NCI-H345 (cell line): ENCODE measurements at places on chromosomes 2 and 18.

- no peak for DNase-seq
Observed at GRCh38 chr18:55475916-55476315, 112.1 kb downstream of the TCF4 start.

DNA sequence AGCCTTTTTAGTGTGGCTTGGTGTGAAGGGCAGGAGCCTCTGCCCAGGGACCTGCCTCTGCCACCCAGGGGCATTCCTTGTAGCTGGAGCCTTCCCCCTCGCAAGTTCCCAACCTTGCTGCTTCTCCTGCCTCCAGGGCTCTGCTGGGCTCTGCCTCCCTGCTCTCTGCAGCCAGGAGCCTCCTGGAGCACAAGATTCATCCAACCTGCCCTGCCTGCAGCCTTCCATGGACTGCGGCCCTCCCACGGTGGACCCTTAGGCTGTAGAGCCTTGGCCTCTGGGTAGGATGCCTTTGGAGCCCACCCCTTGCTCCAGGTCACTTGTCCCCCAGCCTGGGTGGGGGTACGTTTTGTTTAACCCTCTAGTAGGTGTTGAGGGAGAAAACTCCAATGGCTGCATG is 2.5 kb downstream of the SLC66A3 start:
- DNase-seq, result no peak

- DNase-seq, result no peak
Observed at GRCh38 chr18:37962316-37962966, 396.8 kb upstream of the CELF4 start.

DNA sequence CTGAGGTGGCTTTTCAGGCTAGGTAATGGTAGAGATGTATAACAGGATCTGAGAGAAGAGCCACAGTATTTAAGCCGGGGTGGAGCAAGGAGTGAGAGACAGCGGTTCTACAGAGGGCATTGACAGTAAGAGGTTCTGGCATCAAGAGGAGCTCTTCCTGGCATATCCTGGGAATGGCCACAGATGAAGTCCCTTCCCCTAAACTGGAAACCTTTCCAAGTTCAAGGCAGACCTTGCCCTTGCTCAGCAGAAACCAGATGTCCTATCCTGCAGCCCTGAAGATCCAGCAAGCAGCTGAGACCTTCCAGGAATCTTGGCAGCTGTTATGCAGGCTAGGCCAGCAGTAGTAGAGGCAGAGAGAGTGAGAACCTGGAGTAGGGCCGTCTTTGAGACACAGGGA is 18.1 kb downstream of the REG1A start:
- DNase-seq, result no peak

DNA sequence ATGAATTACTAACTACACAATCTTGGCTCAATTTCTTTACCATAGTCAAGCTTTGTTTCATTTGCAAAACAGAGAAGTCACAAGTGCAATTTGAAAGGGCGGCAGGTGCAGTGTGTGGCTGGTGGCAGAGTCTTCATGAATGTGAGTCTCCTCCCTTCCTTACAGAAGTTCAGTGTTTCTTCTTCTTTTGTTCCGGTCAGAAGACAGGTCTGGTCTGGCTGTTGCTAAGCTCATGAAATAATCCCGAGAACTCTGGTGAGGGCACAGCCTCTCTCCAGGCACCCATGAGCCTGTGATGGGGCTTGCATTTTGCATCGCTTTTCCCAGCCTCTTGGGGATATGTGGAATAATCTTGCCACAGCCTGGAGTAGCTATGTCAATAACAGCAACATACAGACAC is 824.8 kb upstream of the SALL3 start:
- no peak for DNase-seq

DNA sequence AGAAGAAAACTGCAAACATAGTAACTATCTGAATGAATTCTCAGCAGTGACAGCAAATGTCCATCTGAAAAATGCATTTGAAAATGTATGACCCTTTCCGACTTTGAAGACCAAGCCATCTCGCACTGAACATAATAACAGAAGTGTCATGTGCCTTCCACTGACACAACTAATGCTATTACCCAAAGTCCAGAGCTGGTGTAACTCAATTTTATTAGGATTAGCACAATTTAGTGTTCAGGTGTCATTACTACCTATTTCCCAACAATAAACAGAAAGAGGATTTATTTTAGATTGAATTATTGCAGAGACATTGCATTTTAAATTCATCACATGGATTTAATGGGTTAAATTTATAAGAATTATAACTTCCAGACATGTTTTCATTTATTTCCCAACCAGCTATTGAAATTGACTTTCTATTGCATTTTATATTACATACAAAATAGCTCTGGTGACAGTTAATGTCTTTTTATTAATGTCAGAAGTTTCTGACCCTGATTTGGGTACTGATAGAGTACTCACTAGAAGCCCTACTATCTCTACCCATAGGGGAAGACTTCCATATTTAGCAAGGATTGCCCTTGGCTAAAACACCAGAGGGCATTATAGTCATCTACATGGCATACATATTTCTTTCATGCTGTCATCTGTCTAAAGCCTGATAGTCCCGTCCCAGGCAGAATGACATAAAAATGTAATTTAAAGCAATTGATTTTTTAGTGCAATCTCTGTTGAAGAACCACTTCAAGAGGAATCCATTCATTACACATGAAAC is 7.0 kb upstream of the STK39 start:
- no peak for DNase-seq

GRCh38 chr2:1900732-1901131 is 156.4 kb upstream of the PXDN start:
- no peak for DNase-seq

GRCh38 chr2:204027091-204027490 is 90.5 kb downstream of the ICOS start:
- no peak for DNase-seq

DNA sequence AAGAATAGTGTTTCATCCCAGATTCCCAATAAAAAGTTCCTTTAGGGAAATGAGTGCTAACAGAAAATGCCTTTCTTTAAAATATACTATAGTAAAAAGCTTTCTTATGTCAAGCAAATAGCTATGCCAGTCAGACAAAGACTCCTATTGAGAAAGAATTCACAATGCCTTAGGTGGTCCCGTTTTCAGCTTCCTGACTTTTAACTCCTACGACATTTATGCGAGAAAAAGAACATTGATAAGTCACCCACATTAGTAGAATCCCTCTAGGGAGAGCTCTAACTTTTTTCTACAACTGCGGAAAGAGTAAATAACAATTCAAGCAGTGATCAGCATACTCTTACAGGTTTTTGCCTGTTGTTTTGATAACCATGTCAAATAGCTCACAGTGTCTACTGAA is 750.8 kb upstream of the ACVR2A start:
- no peak for DNase-seq

DNA sequence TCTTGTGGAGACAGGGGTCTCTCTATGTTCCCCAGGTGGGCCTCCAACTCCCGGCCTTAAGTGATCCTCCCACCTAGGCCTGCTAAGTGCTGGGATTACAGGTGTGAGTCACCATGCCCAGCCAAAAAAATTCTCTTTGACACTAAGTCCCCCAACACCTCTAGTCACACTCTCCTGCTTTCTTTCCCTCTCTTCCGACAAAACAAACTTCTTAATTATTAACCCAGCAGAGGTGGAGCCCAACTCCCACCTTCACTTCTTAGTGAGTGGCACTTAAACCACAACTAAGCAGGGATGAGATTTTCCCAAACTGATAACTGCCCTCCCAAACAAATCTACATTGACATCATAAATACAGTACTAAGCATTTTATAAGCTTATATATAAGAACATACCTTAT is 60.5 kb upstream of the PMAIP1 start:
- DNase-seq, result no peak

GRCh38 chr2:178865146-178865936 is 58.1 kb upstream of the TTN start:
- DNase-seq, result peak; percentile 13

- no peak for DNase-seq
Observed at GRCh38 chr2:21891191-21891590, 767.4 kb downstream of the TDRD15 start.

DNA sequence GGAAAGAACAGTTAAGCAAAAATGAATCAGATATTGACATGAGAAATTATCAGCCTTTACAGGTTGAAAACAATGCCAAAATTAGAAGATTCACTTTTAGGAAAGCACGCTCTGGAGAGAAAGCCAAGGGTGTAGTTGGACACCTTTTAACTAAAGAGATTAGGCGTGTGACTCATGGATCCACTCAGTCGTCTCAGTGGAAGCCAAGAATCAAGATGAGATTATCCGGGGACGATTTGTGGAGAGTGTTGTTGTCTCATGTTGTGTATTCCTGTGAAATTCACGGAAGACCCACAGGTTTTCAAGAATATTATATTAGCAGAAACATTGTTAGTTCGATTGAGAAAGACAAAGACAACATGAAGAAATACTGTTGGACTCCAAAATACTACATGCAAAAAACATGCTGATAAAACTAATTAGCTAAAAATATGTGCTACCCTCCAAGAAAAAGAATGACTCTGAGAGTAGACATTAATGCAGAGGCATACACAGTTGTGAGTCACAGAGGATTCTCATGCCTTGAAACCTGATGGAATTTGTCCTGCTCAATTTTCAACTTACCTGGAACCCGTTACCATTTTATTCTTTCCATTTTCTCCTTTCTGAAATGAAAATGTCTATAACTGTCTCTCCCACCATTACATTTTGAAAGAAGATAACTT is 192.1 kb upstream of the RND3 start:
- DNase-seq, result no peak

DNA sequence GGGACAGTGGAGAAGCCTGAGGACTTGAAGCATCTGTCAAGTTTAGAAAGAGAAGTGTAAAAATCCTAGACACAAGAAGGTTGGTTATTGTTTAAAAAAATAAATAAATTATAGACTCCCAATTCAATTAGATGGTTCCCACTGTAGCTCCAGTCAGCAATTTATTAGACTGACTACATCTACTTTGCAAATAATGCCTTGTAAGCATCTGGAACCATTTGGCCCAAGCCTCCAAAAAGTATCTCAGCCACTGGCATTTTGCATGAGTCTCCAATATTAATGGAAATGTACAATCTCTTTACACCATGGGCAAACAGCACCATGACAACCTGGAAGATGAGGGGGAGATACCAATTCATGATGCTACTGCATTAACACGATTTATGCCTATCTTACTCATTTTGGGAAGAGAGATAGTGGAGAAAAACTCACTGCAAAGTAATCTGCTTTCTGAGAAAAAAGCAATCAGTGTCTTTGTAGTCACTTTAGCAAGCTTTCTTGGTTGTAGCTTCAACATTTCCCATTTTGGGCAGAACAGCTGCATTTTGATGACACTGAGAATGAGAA is 2.8 kb downstream of the NYAP2 start:
- DNase-seq, result peak; percentile 32

DNA sequence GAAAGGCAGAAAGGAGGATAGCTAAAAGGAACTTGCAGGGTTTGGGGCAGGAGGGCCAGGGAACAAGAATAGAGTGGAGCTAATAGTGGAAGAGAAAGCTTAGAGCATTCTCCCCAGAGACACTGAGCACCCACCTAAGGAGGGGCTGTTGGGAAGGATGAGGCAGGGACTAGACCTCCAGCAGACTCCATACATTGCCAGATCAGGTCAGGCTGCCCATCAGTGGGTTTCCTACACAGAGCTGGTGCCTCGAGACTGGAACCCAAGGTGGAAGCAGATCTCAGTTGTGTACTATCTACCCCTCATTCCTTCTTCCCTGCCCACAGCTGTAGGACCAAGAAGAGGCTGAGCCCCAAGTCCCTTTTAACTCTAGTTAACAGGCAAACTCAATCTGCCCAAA is 148.5 kb downstream of the ZFP36L2 start:
- DNase-seq, result no peak

DNA sequence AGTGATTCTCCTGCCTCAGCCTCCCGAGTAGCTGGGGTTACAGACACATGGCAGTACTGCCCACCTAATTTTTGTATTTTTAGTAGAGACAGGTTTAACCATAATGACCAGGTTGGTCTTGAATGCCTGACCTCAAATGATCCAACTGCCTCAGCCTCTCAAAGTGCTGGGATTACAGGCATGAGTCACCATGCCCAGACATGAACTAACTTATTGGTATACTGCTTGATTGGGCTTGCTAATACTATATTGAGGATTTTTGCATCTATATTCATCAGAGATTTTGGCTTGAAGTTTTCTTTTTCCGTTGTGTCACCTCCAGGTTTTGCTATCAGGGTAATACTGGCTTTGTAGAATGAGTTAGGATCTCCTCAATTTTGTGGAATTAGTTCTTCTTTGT is 706.1 kb upstream of the HS6ST1 start:
- no peak for DNase-seq

- no peak for DNase-seq
Observed at GRCh38 chr2:150147889-150148683, 339.4 kb downstream of the RND3 start.

DNA sequence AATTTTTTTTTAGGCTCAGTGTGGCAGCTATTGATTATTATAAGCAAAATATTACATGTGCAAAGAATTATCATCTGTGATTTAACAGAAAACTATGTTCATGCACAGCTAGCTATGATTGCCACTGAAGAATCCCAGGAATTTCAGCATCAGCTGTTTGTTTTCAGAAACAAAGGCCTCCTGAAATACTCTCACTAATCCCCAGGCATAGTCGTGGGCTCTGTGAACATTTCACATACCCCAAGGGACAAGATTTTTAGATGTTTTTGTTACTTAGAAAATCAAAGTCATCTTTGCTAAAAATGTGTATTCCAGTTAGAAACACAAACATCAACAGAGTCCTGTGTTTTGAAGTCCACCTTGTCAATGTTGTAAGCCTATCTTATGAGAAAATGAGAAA is 156.1 kb downstream of the MYO1B start:
- no peak for DNase-seq

DNA sequence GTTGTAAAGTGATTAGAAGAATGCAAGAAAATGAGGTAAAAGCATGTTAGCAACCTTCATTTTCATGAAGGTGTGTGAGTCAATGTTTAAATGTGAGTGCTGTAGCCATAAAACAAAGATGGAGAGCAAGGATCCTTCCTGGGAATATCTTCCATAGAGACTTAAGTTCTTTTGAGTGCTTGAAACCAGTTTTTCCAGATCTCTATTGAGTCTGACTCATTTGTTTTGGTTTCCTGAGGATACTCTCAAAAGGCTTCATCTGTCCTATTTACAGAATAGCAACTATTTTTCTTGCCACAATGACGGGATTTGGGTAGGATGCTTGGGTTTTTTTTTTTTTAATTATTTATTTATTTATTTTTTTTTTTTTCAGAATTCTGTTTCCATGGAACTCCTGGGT is 45.9 kb upstream of the ASB1 start:
- DNase-seq, result peak; percentile 28

DNA sequence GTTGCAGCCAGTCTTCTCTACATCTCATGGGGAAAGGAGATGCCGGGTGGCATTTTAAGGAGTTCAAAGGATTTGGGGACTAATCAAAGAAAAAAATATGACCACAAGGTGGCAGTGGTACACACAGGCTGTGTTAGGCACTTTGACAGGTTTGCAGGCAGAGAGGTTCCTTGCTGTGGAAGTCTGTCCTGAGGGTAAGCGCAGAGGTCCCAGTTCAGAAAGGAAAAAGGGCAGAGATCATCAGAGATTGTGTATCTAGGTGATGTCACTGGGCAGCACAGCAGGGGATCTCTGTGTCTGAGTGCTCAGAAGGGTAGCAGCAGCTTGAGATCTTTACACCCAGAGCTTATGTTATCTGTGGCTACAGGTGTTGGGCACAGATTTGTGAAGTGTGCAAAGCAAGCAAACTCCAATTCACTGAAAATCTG is 231.4 kb downstream of the LRRTM1 start:
- peak; percentile 66 for DNase-seq
